ENCODE measurements at places on chromosomes 13 and 19. TPM values are rescaled to one million over a fixed set of nuclear protein-coding genes. Genes with fewer than 3 reads are reported as not detected.

GRCh38 chr19:48740164-48740972 is at the start of gene RASIP1:
Gene RASIP1 (minus strand): TSS chr19:48740610. CDS start chr19:48740282, 328 bp downstream.
- no peak for DNase-seq

GRCh38 chr19:5825178-5825577 is 14.3 kb downstream of the FUT6 start:
- DNase-seq: no peak

GRCh38 chr19:12794971-12795381 is 3.7 kb downstream of the JUNB start:
- no peak for DNase-seq

- no peak for DNase-seq
Measured at GRCh38 chr13:92187378-92187989, 789.1 kb downstream of the GPC5 start.

The ZNF580 gene
- 12.2 TPM for polyA plus RNA-seq

DNA sequence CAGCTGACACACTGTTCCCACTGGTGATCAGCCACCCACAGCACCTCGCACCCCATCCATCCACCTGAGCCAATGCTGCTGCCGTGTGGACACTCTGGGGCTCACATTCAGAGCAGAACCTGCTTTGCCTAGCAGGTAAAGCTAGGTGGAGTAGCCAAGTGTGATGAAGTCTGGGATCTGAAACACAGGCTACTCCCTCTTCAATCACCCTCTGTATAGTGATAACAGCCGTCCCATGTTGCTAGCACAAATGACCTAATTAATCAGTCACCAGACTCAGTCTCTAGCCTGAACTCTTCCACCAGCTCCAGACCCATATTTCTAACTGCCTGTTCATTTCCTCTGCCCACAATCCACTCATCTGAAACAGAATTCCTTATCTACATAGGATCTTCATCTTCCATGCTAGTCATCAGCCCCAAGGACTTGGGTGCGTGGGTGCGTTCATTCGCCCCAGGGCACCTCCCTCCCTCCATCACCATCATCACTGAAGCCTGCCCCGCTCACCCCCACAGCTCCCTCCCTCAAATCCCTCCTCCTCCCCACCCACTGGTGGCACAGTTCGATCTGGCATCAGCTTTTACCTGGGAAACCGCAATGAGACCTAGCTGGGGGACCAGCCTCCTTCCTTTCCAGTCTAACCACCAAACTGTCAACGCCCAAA is 19.8 kb downstream of the STK24 start:
- DNase-seq: no peak

DNA sequence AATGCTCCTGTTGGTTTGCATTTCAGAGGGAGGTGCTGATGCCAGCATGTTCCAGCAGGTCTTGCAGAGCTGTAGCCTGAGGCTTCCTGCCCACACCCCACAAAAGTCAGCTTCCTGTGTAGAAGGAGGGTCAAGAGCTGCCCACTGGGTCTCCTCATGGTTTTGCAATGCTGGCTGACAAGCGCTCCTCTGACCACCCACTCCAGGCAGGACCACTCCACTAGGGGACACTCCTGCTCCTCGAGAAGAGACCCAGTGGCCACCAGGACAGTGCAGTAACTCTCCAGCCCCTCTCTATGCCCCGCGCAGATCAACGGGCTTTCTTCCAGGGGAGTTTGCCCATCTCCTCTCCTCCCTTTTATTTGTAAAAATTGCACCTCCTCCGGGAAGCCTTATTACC is 72.9 kb upstream of the UQCRFS1 start:
- no peak for DNase-seq

GRCh38 chr19:29488316-29488715 is 37.5 kb upstream of the VSTM2B start:
- DNase-seq: no peak

The FCAR gene
- not detected for polyA plus RNA-seq

DNA sequence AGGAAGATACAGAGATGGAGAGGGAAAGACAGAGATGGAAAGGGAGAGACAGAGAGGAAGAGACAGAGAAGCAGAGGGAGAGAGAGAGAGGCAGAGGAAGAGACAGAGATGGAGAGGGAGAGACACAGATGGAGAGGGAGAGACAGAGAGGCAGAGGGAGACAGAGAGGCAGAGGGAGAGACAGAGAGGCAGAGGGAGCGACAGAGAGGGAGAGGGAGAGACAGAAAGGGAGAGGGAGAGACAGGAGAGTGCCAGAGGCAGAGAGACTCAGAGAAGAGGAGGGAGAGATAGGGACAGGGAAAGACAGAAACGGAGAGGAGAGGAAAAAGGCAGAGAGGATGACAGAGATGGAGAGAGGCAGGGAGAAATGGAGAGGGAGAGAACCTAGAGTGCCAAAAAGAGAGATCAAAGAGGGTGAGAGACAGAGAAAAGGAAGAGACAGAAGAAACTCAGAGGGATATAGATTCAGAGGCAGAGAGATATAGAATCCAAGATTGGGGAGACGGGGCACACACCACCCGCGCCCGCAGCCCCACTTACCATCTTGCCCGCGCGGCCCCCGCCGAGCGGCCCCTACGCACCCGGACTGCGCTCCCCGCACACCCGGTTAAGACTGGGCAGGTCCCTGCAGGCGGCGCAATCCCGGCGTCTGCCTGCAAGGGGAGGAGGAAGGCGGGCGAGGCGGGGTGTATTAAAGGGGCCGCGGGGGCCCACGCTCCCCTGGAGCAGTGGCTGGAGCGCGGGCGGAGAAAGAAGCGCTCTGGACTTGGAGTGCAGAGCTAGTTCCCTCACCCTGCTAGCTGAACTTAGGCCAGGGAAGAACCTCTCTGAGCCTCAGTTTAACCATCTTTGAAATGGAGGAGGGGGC is 10.7 kb downstream of the TM6SF2 start:
- no peak for DNase-seq

The IL4I1 gene
- 0.12 TPM for polyA plus RNA-seq

- DNase-seq: no peak
Measured at GRCh38 chr13:91133941-91134802, 213.3 kb upstream of the MIR17HG start.

The ZNF536 gene
- not detected for polyA plus RNA-seq

The ERICH6B gene
- polyA plus RNA-seq: not detected

The TEX29 gene
- polyA plus RNA-seq: 0.54 TPM

GRCh38 chr19:55032170-55032800 is 5.8 kb downstream of the GP6 start:
- DNase-seq: no peak

- no peak for DNase-seq
Measured at GRCh38 chr13:86725105-86725504, 925.9 kb upstream of the SLITRK6 start.

GRCh38 chr13:111209613-111210012 is 94.5 kb downstream of the ARHGEF7 start:
- no peak for DNase-seq

The PINLYP gene
- 2.2 TPM for polyA plus RNA-seq

The ZNF439 gene
- 3.0 TPM for polyA plus RNA-seq

GRCh38 chr13:75175575-75175974 is 306.4 kb downstream of the TBC1D4 start:
- DNase-seq: no peak

The GPR18 gene
- polyA plus RNA-seq: not detected

The F2RL3 gene
- polyA plus RNA-seq: not detected

The ZNF222 gene
- 3.2 TPM for polyA plus RNA-seq

DNA sequence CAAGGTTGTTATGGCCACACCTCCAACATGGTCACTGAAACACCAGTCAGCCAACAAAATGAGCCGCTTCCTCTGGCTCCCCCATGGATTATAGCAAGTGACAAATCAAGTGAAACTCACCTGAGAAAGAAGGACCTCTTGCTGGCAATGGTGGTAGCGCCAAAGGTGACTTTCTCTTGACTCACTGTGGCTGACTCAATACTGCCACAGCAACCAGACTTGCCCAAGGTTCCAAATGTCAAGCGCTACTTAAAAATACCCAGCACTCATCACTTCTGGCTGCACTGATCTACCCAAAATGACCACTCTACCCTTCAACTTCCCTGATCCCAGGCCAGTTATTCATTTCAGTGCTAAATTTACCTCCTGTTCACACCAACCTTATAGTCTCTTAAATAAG is 495.5 kb downstream of the FOXO1 start:
- DNase-seq: no peak

The NLRP7 gene
- not detected for polyA plus RNA-seq

DNA sequence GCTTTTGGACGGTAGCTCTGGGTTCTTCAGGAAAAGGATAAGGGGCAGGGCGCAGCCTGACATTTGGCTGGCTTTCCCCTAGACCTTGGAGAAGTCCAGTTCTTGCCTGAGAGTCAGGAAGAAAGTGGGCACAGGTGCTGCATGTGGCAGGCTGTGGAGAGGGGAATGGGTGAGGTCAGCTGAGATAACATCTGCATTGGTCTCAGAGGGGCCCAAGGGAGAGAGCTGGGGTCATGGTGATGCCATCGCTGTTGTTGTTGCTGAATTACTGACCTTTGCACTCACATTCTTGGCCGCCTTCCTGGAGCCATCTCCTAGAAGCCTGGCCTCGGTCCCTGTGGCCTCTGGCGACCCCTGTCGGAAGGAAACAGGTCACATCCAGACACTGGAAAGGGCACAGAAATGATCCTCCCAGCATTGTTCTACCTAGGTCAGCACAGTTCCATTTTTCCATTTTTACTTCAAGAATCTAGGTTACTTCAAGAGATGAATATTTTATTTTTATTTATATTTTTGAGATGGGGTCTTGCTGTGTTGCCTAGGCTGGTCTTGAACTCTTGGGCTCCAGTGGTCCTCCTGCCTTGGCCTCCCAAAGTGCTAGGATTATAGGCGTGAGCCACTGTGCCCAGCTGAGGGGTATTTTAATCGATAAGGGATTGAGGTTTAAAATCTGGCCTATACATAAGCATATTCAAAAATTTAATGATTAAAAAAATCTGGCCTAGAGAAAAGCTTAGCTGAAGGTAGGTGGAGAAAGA is 6.5 kb upstream of the LIPE start:
- DNase-seq: no peak

GRCh38 chr13:23470790-23471614 is 37.5 kb upstream of the SACS start:
- no peak for DNase-seq

The EDDM13 gene
- polyA plus RNA-seq: not detected

DNA sequence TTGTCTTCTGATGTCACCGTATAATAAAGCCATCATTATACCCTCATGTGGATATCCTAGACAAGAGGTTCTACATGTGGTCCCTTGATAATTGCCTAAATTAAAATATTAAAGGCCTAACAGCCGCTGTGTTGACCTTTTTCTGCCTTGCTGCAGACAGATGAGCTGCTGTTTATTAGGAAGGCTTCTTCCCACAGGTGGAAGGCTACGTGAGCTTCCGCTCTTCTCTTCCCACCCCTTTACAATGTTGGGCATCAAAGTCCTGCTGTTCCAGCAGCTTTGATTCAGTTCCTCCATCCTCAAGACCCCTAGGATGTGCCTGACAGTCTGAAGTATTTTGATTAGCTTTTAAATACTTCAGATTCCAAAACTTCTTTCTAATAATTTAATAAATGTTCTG is 217.1 kb downstream of the PCCA start:
- DNase-seq: no peak

GRCh38 chr19:42293540-42293939 is 8.4 kb upstream of the PRR19 start:
- no peak for DNase-seq

The DNM2 gene
- polyA plus RNA-seq: 64.2 TPM

DNA sequence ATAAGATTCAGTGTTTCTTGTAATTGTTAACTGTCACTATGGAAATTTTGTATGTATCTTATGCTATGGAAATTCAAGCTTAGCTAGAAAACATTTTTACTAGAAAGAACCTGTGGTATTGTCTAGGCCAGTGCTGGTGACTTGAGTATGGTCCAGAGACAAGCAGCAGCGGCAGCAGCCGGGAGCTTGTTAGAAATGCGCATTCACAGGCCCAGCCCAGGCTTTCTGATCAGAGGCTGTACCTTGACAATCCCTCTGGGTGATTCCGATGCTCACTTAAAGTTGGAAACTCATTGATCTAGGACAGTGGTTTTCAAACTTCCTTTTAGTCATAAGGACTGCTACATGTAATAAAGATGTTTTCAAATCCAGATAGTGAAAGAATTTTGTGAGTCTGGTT is 287.4 kb downstream of the SHISA2 start:
- DNase-seq: no peak

DNA sequence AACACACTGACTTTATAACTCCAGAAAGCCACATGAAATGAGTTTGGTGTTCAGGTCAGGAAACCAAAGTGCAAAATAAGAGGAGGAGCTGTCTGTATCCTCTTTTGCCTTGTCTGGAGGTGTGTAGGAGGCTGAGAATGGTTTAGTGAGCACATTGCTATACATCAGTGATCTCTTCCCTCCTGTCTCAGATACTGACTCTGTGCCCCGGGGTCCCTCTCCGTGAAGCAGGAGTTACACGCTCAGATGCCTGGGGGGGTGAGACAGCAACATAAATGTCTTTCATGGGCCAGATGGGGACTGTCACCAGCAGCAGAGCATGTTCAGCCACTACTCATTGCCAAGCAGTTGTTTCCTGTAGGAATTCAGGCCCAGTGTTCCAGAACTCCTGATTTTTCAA is 285.4 kb downstream of the ATP8A2 start:
- DNase-seq: no peak

The ATXN8OS gene
- not detected for polyA plus RNA-seq

The LILRB3 gene
- not detected for polyA plus RNA-seq

GRCh38 chr13:20987599-20987998 is 73.8 kb downstream of the LATS2 start:
- no peak for DNase-seq

DNA sequence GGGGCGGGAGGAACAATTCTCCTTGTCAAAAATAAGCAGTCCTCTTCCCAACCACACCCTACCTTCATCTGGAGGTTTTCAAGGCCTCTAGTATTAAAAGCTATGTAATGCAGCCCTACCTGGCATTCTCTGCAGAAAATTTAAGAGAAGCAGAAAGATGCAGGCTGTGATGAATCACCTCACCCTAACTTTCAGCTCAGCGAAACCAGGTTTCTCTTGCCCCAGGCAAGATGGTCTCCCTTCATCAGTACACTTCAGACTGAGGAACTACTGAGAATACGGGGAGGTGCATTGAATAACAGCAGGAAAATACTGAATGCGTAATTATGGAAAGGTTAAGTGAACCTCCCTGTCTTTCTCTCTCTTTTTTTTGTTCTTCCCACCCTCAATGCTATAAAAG is 437.6 kb upstream of the KLF12 start:
- no peak for DNase-seq

DNA sequence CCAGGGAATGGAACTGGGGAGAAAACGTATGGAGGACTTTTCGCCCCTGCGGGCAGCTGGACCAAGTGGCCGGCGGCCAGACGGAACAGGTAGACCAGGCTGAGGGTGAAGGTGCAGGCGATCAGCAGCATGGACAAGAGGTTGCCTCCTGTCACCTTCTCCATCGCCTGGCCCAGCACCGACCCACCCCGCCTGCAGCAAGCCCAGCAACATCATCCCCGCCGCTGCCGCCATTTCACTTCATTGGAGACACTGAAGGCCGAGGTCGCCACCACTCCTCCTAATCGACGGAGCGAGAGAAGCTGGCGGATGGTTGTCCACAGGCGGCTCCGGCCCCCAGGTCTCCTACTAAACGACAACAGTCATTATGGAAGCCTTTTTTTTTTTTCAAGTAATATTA is 5.0 kb upstream of the SLC46A3 start:
- no peak for DNase-seq

- DNase-seq: no peak
Measured at GRCh38 chr19:6378486-6378885, 2.8 kb upstream of the PSPN start.

The HSPB6 gene
- polyA plus RNA-seq: 21.0 TPM

Data from BJ (cell line).